ENCODE measurements at places on chromosomes 1 and 21.

DNA sequence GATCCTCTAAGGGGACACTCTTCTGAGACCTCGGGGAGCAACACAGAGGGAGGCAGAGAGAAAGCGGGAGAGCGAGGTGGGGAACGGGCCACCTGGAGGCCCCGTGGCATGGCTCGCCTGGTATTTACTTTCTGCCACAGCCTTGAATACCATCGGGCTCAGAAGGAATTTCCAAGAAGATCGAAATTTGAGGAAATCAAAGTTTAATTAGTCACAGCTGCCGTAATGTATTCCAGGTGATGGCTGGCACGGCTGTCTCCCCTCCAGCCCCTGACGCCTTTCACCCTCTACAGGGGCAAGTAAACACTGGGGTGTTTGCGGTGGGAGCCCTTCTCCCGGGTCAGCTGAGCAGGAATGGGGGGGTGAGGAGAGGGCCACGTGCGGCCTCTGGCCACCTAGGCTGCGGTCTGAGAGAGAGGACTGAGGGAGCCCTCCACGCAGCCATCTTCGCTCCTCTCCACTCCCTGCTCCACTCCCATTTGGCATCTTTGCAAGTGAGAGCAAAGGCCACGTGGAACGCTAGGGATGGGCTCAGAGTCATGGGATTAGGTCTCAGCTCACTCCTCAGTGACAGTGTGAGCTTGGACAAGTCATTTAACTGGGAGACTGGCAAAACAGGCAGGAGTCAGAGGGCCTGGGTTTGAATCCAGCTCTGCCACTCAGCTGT, 125.2 kb downstream of the SYF2 start:
- DNase-seq: no peak

- DNase-seq: no peak
Measured at GRCh38 chr1:21106709-21107108, 70.0 kb downstream of the EIF4G3 start.

DNA sequence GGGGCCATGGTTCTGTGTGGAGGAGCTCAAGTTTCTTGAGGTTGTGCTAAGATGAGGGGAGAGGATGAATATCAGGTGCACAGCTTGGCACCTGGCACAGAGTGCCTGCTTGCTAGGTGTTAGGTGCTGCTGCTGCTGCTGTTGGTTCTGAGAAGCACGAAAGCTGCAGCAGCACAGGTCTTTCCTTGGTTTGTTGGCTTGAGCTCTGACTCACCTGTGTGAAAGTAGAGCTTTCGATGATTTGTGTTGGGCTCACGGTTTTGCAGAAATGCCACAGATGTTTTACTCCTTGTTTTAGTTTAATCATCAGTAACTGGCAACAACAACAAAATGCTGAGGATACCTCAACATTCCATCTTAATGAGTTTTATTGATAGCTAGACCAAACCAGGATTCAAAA, 221.6 kb downstream of the BRINP2 start:
- DNase-seq: no peak

- DNase-seq: no peak
Measured at GRCh38 chr1:69750638-69751037, 182.9 kb downstream of the LRRC7 start.

DNA sequence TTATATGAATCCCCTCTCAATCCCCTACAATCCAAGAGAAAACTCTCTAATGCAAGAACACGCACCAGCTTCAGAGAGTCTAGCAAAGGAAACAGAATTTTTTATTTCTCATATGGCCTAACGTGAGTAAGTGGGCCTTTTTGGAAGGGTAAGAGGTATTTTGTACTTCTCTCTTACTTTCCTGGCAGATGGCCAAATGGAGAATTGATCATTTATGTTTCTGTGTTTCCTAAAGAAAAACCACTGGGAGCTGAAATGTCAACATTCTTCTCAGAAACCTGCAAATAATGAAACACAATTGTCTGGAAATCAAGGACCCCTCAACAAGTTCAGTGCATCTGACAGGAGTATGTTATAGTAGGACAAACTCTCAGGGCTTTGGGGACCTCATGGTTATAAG, 176.4 kb upstream of the C8B start:
- DNase-seq: no peak

GRCh38 chr21:34639882-34640788, 25.2 kb upstream of the RCAN1 start:
- peak; percentile 73 for DNase-seq

- no peak for DNase-seq
Measured at GRCh38 chr1:179823693-179824092, 53.9 kb downstream of the TOR1AIP2 start.

DNA sequence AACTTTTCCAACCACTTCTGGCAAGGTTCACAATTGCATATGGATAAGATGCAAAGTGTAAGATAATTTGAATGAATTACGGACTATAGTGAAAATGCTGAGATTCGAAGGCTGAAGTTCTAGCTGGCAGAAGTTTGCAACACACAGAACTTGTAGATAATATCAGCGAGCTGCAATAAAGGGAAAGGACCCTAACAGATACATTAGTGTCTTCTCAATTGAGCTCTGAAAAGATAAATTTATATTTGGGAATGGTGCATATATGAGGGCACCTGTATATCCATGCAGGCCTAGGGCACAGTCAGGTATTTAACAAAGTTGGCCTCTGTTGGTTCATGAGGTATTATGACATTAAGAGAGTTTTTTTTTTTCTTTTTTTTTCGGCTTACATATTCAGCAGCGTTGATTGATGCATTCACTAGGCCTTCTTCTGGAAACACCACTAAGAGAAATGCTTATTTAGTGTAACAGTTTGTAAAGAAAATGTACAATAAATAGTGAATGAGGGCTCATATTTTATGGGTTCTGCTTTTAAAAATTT, 2.2 kb downstream of the NFIA start:
- no peak for DNase-seq

DNA sequence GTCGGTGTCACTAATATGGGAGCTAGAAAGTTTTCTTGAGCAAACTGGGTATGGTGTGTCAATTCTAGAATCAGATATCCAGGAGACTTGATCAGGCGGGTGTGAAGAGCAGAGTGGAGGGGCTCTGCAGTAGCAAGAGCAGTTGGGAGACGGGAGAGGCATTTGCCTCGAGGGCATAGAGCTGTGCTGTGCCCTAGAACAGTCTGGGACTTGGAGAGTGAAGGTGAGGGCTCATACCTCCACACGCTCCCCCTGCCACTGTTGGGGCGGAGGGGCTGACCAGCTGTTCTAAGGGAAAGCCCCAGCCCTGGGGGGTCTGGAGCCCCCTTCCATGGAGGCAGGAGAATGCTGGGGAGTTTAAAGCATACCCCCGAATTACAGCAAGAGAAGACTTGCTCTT, 33.8 kb downstream of the SIM2 start:
- DNase-seq: no peak

GRCh38 chr1:26618561-26618960, 77.3 kb upstream of the ARID1A start:
- DNase-seq: no peak

DNA sequence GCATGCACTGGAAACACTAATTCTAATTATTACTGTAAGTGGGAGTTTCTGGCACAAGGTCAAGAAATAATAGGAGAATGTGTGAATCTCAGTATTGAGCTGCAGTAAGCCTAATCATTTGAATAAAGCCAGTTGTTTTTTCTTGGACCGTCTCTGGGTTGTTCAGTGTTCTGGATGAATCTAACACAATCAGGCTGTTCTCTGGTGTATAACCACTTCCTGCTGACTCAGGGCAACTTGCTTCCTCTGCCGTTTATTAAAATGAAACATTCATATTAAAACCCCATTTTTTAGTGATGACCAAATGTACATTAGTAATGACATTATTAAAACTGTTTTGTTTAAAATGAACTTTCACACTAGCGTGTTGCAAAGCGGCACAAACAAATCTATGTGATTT, 273.1 kb upstream of the SNX7 start:
- peak; percentile 72 for DNase-seq

GRCh38 chr21:45029948-45030681, 44.3 kb upstream of the ADARB1 start:
- DNase-seq: no peak

- no peak for DNase-seq
Measured at GRCh38 chr1:54987919-54988705, 7.7 kb downstream of the TMEM61 start.

GRCh38 chr1:22284906-22285548, 142.1 kb upstream of the WNT4 start:
- no peak for DNase-seq

DNA sequence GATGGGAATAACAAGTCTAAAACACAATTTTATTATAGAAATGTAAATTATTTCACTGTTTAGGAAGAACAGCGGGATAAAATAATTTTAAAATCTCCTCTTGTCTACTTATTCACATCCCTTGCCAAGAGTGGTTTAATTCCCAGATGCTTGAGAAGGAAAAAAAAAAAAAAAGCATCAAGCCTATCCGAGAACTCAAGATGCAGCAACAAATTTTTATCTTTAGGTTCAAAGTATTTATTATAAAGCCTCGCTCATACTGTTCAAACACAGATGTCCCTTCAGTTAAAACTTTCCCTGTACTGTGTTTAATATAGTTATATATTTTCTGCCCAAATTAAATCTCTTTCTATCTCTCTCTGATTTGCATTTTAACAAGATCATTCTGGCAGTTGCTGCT, 1615.8 kb downstream of the PLA2G4A start:
- DNase-seq: no peak

DNA sequence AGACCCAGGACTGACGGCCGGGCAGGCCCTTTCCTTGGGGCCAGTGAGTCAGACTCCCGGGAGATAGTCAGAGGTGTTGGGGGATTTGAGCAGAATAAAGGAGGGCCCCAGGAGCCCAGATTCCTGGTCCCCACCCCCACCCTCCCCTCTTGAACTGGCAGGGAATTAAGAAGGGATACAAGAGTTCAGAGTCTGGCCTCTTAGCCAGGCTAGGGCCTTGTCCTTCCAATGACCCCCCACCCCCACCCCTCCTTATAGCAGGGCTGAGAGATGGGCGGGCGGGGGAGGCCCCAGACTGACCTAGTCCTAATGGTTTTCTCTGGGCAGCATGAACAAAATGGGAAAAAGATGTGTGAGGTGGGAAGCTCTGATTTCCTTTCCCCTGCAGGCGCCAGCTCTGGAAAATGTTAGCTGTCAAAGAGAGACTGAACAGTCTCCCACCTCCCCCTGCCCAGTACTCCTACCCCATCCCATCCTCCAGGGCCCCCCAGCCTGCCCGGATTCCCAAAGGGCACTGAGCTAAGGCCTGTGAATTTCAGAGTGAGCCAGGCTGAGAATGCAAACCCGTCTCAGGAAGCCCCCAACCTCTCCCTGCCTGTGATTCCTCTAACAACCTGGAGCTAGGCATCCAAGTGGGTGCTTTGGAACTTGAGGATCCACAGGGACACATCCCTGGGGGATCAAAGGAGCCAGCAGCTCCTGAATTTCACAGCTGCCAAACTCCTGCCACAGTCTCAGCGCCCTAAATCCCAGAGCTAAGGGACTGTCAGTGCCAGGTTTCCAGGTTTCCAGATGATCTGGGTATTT, 5.8 kb upstream of the CRABP2 start:
- no peak for DNase-seq

DNA sequence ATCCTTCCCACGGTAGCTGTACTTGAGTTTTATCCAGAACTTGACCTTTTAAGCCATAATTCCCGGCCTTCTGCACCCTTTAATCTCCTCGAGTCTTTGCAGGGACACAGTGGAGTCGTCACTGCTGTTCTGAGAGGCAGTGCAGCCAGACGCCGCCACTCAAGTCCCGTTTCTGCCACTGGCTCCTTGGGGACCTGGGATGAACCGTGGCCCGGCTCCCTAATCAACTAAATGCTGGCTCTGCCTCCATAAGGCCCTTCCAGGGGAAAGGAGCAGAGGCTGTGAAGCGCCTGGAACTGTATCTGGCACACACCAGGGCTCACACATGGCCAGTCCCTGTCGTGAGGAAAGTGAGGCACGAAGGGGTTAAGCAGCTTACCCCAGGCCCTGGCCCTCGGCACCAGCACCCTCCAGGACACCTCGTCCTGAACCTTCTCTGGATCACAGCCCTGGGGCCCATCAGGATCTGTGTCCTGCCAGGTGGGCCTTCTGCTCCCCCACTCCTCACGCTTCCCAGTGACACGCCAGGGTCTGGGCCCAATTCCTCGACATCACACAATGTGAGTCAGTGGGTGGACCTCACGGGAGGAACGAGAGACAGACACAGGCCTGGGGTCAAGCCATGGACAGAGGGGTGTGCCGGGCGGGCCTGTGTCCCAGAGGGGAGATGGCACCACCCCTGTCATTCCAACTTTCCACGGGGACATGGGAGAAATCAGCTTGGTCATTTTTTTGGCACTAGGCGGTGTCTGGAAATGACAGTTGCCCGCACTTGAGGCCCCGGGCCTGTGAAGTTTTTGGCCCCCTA, 23.5 kb upstream of the C1orf174 start:
- DNase-seq: no peak

- no peak for DNase-seq
Measured at GRCh38 chr1:62294261-62294660, 25.0 kb downstream of the KANK4 start.

DNA sequence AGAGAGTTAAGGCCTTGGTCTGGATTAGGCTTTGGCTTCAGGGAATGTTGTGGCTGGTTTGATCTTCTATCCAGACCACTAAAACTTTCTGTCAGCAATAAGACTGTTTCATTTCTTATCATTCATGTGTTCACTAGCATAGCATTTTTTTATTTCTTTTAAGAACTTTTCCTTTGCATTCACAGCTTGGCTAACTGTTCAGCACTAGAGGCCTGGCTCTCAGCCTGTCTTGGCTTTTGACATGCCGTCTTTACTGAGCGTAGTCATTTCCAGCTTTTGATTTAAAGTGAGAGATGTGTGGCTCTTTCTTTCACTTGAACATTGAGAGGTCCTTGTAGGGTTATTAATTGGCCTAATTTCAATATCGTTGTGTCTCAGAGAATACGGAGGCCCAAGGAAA, 62.5 kb downstream of the RNF220 start:
- no peak for DNase-seq

GRCh38 chr1:101247404-101248287, 10.8 kb downstream of the S1PR1 start:
- DNase-seq: no peak

GRCh38 chr21:28336314-28336713, 656.4 kb downstream of the LTN1 start:
- peak; percentile 4 for DNase-seq

GRCh38 chr1:61616830-61617229, 108.1 kb downstream of the TM2D1 start:
- DNase-seq: no peak

GRCh38 chr1:7119156-7119555, 333.9 kb downstream of the CAMTA1 start:
- DNase-seq: no peak

Data from activated CD4-positive, alpha-beta T cell treated with anti-CD3 and anti-CD28 coated beads, Interleukin-2, Interleukin-4, amounts not matched to agents 100 ng/mL and 50 ng/mL, durations not matched to agents 16 hours and 8 hours (primary cell).